Keratinocyte (primary cell): ENCODE measurements at places on chromosomes 2 and 18.

DNA sequence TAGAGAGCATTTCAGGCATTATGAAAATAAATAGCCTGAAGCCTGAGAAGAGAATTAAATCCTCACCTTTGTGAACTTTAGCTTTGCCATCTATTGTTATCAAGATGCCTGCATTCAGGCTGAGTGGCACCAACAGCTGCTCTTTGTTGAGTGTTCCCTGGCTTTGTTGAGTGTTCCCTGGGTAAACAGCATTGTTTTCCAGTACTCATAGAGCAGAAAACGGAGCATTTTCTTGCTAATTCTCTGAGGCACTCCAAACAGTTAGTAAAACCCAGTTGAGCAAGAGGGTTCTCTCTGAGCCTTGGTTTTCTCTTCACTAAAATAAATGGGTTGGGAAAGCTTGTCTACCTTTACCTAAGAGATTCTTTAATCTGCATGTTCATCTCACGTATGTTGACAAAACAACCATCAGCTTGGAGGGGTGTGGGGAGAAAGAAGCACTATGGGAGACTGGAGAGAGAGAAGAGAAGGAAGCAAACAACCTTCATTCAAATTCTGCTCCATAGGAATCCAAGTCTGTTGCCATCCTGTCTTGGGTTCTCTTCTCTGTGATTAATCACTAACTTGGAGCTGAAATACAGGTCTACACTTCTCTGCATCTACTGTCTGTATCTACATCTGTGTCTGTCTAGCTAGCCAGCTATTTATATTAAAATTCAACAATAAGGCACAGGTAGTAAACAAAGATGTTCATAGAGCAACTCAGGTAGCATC, 567.0 kb upstream of the SOX11 start:
- no peak for DNase-seq
- H3K36me3 ChIP-seq = no peaks in the 10 kb centered on the region
- H3K4me1 ChIP-seq = no peaks in the 10 kb centered on the region
- no peak overlapping the region for H3K4me3 ChIP-seq
- no peak overlapping the region for H3K27ac ChIP-seq

- peaks cover 11% of the 10 kb centered on the region for H3K4me1 ChIP-seq
- no peak overlapping the region for H3K27ac ChIP-seq
- no peaks in the 10 kb centered on the region for H3K36me3 ChIP-seq
- no peaks in the 10 kb centered on the region for H3K27me3 ChIP-seq
- H3K4me3 ChIP-seq = no peak overlapping the region
- no peak for DNase-seq
These were observed 160.8 kb downstream of the ACKR3 start for GRCh38 chr2:236730393-236730792.

GRCh38 chr2:124668161-124668560, 643.1 kb downstream of the CNTNAP5 start:
- no peak for DNase-seq
- no peaks in the 10 kb centered on the region for H3K36me3 ChIP-seq
- H3K4me1 ChIP-seq = no peaks in the 10 kb centered on the region
- no peaks in the 10 kb centered on the region for H3K27me3 ChIP-seq

- H3K4me1 ChIP-seq = no peaks in the 10 kb centered on the region
- no peak overlapping the region for H3K27ac ChIP-seq
- no peak for DNase-seq
- no peak overlapping the region for H3K4me3 ChIP-seq
These were observed 205.4 kb downstream of the HDAC4 start for GRCh38 chr2:239195318-239195871.

DNA sequence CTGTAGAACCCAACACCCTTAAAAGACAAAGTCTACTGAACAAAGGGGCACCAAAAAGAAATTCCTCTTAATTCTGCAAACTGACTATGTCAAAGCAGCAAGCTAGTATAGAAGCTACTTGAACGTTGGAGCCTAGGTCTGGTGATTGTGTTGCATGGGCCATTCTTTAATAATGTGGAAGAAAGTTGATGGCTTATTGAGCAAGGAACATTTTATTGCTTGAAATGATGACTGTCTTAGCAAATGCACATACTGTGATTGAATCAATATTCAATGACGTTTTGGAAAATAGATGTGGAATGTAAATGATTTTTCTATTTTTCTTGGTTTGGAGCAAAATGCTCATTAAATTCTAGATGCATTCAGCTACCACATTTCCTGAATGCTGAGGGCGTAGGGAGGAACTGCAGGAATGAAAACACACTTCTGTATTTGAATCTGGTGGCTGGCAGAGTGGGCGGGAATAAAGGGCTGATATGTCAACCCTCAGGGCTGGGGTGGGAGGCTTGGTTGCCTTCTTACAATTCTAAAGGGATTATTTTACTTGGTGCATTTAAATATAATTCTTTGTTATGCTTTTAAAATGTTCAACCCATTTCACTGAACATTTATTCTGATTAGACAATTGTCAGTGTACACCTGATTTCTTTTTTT, 26.5 kb downstream of the MYO3B start:
- H3K4me1 ChIP-seq = no peaks in the 10 kb centered on the region
- no peaks in the 10 kb centered on the region for H3K27me3 ChIP-seq
- no peak for DNase-seq
- no peak overlapping the region for H3K4me3 ChIP-seq
